CD4-positive, alpha-beta memory T cell (primary cell): ENCODE measurements at places on chromosomes 13 and 19. TPM values are rescaled to one million over a fixed set of nuclear protein-coding genes. Genes with fewer than 3 reads are reported as not detected.

- H3K4me3 ChIP-seq: no peak overlapping the region
- no peak overlapping the region for H3K27ac ChIP-seq
- no peak for DNase-seq
- no peaks in the 10 kb centered on the region for H3K4me1 ChIP-seq
Measured at GRCh38 chr13:74930402-74931165, 551.4 kb downstream of the TBC1D4 start.

The CD70 gene
- polyA plus RNA-seq: 1.9 TPM

The CBLC gene
- polyA plus RNA-seq: not detected

- no peaks in the 10 kb centered on the region for H3K36me3 ChIP-seq
- H3K4me1 ChIP-seq: no peaks in the 10 kb centered on the region
- no peak overlapping the region for H3K27ac ChIP-seq
- no peak overlapping the region for H3K4me3 ChIP-seq
- H3K27me3 ChIP-seq: no peaks in the 10 kb centered on the region
Measured at GRCh38 chr13:33756929-33757328, 61.0 kb upstream of the RFC3 start.

DNA sequence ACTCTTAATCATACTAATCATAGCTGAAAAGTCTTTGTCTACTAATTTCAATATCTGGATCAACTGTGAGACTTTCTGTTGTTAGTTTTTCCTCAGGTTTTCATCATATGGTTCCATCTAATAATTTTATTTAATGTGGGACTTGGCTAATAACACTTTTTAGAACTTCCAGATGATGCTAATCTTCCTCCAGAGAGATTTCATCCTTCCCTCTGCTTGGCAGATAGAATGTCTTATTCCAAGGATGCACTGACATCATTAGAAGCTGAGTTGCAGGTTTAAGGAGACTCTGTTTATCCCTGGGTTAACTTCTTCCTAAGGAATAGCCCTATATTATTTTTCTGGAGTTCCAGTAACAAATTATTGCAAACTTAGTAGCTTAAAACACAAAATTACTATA lies 325.6 kb downstream of the COG6 start:
- H3K27me3 ChIP-seq: no peaks in the 10 kb centered on the region
- H3K4me1 ChIP-seq: no peaks in the 10 kb centered on the region
- H3K27ac ChIP-seq: no peak overlapping the region
- no peak for DNase-seq
- no peaks in the 10 kb centered on the region for H3K36me3 ChIP-seq
- H3K4me3 ChIP-seq: no peak overlapping the region

DNA sequence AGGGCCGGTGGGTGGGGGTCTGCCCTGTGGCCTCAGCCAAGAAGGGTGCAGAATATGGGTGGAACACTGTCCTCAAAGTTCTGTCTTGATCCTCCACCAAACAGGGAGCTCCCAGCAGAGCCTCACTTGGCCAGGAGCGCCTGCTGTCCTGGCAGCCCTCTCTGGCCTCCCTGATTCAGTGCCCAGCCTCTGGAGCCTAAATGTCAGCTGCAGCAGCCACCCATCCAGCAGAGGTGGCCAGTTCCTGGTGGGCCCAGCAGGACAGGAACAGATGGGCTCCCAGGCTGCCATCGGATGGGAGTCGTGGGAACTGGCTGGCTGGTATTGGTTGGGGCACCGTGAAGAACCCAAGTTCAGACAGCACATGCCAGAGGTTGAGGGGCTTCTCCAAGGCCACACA lies 1.8 kb upstream of the USE1 start:
- H3K4me3 ChIP-seq: no peak overlapping the region
- H3K4me1 ChIP-seq: peaks cover 16% of the 10 kb centered on the region
- no peaks in the 10 kb centered on the region for H3K27me3 ChIP-seq
- H3K27ac ChIP-seq: no peak overlapping the region
- DNase-seq: no peak
- H3K36me3 ChIP-seq: peaks cover 17% of the 10 kb centered on the region

The ZNF99 gene
- polyA plus RNA-seq: not detected

The GGN gene
- not detected for polyA plus RNA-seq

DNA sequence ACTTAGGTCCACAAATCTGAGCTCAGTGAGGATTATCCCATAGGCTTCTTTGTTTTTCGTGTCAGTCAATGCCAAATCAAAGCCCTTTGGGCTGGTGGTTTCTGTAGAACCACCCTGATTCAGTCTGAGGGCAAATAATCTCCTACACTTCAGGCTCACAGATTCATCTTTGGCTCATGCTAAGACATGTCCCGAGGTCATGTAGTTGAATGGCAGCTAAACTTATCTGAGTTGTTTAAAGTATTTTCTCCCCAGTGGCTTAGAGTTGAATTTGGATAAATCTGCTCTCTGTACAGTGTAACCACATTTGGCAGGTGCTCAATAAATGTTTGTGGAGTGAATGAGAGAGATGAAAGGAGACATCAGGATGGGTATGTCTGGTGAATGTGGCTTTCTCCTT lies 13.1 kb upstream of the SLC25A42 start:
- H3K4me3 ChIP-seq: no peak overlapping the region
- no peak overlapping the region for H3K27ac ChIP-seq
- no peaks in the 10 kb centered on the region for H3K4me1 ChIP-seq
- peaks cover 29% of the 10 kb centered on the region for H3K36me3 ChIP-seq

- DNase-seq: no peak
- no peaks in the 10 kb centered on the region for H3K27me3 ChIP-seq
- H3K4me1 ChIP-seq: no peaks in the 10 kb centered on the region
- H3K27ac ChIP-seq: no peak overlapping the region
- no peaks in the 10 kb centered on the region for H3K36me3 ChIP-seq
Measured at GRCh38 chr19:37867831-37868230, 38.6 kb downstream of the WDR87 start.

The SIGLEC6 gene
- polyA plus RNA-seq: 0.10 TPM

GRCh38 chr19:15432018-15432494 lies 13.3 kb upstream of the AKAP8L start:
- H3K4me1 ChIP-seq: peaks cover 31% of the 10 kb centered on the region
- DNase-seq: no peak
- H3K4me3 ChIP-seq: peak overlapping the region; percentile 38

- H3K4me3 ChIP-seq: no peak overlapping the region
- no peaks in the 10 kb centered on the region for H3K36me3 ChIP-seq
Measured at GRCh38 chr19:42042455-42043170, 27.4 kb downstream of the GRIK5 start.

- DNase-seq: peak; percentile 68
- no peak overlapping the region for H3K27ac ChIP-seq
- no peaks in the 10 kb centered on the region for H3K27me3 ChIP-seq
Measured at GRCh38 chr19:35755550-35756376, 1.1 kb downstream of the HSPB6 start.

DNA sequence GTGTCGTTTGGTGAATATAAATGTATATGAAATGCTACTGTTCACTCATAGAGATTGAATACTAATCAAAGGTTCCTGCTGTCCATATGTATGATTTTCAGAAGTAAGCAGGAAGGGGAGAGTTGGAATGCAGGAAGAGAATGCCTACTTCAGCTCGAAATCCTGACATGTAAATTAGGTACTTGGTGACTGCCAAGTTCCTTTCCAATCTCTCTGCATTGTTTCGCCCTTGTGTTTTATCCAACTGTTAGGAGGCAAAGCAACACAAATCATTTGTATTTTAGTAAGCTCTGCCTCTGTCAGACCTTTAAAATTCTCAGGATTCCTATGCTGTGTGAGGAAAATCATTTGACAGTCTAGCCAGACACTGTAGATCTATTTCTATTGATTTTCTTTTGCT lies 9.0 kb downstream of the STARD13 start:
- H3K27me3 ChIP-seq: no peaks in the 10 kb centered on the region
- DNase-seq: no peak
- no peaks in the 10 kb centered on the region for H3K36me3 ChIP-seq
- no peak overlapping the region for H3K4me3 ChIP-seq
- no peaks in the 10 kb centered on the region for H3K4me1 ChIP-seq

The DENND1C gene
- polyA plus RNA-seq: 77.8 TPM

DNA sequence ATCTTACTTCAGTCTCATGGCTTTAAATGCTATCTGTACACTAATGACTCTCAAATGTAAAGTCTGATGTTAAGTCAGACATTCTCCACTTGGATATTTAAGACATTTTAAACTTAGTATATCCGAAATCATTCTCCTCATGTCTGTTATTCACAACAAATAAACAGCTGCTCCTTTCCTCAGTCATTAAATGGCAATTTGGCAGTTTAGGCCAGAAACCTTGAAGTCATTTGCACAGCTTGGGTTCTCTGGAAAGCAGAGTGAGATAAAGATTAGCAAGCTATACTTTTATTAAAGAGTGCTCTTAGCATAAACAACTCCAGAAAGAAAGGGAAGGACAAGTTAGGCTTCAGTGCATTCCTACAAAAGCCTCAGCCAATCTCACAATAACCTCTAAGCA lies 53.7 kb downstream of the DNAJC15 start:
- no peak for DNase-seq
- peaks cover 27% of the 10 kb centered on the region for H3K4me1 ChIP-seq
- H3K27me3 ChIP-seq: no peaks in the 10 kb centered on the region
- no peak overlapping the region for H3K27ac ChIP-seq
- no peak overlapping the region for H3K4me3 ChIP-seq

The ACER1 gene
- 0.90 TPM for polyA plus RNA-seq

The HIPK4 gene
- not detected for polyA plus RNA-seq

DNA sequence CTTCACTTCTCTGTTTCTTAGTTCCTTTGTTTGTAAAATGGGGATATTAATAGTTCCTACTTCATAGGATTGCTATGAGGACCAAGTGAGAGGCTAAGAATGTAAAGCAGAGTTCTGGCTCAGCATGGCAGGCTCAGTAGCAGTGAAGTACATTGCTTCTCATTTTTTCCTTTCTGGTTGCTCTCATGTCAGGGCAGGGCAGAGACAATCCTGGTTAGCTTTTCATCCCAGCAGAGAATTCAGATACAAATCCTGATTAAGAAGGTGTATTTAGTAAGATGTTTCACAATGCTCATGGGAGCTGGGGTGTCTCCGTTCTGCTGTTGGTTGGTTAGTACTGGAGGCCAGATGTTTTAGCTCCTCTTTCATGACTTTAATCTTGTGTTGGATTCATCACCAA lies 42.9 kb downstream of the WASF3 start:
- H3K36me3 ChIP-seq: no peaks in the 10 kb centered on the region
- no peak for DNase-seq
- no peak overlapping the region for H3K4me3 ChIP-seq
- H3K27me3 ChIP-seq: no peaks in the 10 kb centered on the region
- H3K4me1 ChIP-seq: no peaks in the 10 kb centered on the region

The ZNF763 gene
- 2.6 TPM for polyA plus RNA-seq

The TPM4 gene
- 76.7 TPM for polyA plus RNA-seq

The SIGLEC11 gene
- not detected for polyA plus RNA-seq

The PSG11 gene
- polyA plus RNA-seq: not detected

GRCh38 chr19:8699908-8700307 lies 1.3 kb upstream of the ACTL9 start:
- H3K27me3 ChIP-seq: no peaks in the 10 kb centered on the region
- no peaks in the 10 kb centered on the region for H3K36me3 ChIP-seq
- H3K4me3 ChIP-seq: no peak overlapping the region
- peaks cover 60% of the 10 kb centered on the region for H3K4me1 ChIP-seq
- H3K27ac ChIP-seq: no peak overlapping the region

DNA sequence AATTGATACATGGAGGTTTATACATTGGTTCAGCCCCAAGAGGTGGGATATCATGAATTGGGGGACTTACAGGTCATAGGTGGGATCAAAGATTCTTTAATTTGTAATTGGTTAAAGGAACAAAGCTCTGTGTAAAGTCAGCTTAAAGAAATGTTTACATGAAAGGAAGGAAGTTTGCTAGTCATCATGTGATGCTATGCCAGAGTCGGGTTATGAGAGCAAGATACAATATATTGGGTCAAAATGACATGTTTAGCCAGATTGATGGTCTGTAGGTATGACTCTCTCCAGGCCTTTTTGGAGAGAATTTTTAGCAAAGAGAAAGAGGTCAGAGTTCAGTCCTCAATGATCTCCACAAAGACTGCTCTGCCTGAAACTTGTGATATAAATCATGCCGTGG lies 5.3 kb upstream of the CYSLTR2 start:
- H3K27me3 ChIP-seq: no peaks in the 10 kb centered on the region
- H3K4me3 ChIP-seq: no peak overlapping the region
- no peak for DNase-seq
- no peak overlapping the region for H3K27ac ChIP-seq
- H3K4me1 ChIP-seq: peaks cover 24% of the 10 kb centered on the region
- H3K36me3 ChIP-seq: no peaks in the 10 kb centered on the region

The ZNF285 gene
- 0.49 TPM for polyA plus RNA-seq

The DPF1 gene
- polyA plus RNA-seq: not detected

DNA sequence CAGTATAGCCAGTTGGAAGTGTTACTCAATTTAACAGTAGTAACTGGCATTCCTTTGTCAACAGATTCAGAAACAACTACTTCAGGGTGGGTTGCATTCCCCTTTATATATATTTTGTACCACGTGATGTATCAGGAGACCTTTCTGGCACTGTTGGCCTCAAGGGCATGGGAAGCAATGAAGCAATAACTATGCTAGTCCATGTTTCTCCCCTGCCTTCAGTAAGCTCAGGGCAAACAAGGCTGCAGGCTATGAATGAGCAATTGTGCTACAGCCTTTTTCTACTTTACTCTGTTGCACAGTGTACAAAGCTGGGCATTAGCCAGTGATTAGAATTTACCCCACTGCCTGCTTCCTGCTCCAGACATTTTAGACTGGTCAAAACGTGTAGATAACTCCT lies 348.8 kb downstream of the GPC5 start:
- no peak overlapping the region for H3K27ac ChIP-seq
- DNase-seq: no peak
- H3K36me3 ChIP-seq: no peaks in the 10 kb centered on the region

- no peak overlapping the region for H3K27ac ChIP-seq
- no peak overlapping the region for H3K4me3 ChIP-seq
- no peaks in the 10 kb centered on the region for H3K4me1 ChIP-seq
- no peak for DNase-seq
- no peaks in the 10 kb centered on the region for H3K27me3 ChIP-seq
Measured at GRCh38 chr13:71619096-71619495, 247.9 kb downstream of the DACH1 start.

The CYP2A6 gene
- polyA plus RNA-seq: not detected

- peaks cover 55% of the 10 kb centered on the region for H3K4me1 ChIP-seq
- no peaks in the 10 kb centered on the region for H3K36me3 ChIP-seq
- peak overlapping the region; percentile 52 for H3K4me3 ChIP-seq
- peak overlapping the region; percentile 80 for H3K27ac ChIP-seq
- peak; percentile 24 for DNase-seq
- no peaks in the 10 kb centered on the region for H3K27me3 ChIP-seq
Measured at GRCh38 chr19:47227352-47228167, 3.4 kb downstream of the BBC3 start.

The FCGBP gene
- 0.65 TPM for polyA plus RNA-seq

GRCh38 chr13:112619730-112620631 lies 32.0 kb upstream of the TUBGCP3 start:
- no peaks in the 10 kb centered on the region for H3K36me3 ChIP-seq
- H3K4me1 ChIP-seq: no peaks in the 10 kb centered on the region
- H3K27ac ChIP-seq: no peak overlapping the region

The SULT2B1 gene
- polyA plus RNA-seq: 0.13 TPM

DNA sequence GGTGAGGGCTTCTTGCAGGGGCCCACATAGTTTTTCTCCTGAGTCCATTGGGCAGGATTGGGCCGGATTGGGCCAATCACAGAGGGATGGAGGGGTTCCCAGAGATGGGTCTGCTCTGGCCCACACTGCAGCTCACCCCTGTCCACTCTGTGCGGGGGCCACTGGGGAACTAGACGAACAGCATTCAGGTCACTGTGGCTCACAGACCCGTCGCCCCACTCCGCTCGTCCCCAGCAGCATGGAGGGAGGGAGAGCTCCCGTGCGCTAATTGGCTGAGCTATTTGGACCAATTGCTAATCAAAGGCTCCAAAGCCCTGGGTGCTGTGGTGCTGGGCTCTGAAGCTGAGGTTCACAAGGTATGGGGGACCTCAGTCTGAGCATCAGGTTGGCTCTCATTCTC lies 11.3 kb downstream of the NACC1 start:
- peaks cover 34% of the 10 kb centered on the region for H3K4me1 ChIP-seq
- no peak overlapping the region for H3K4me3 ChIP-seq
- no peaks in the 10 kb centered on the region for H3K27me3 ChIP-seq
- no peak for DNase-seq

The SIGLECL1 gene
- not detected for polyA plus RNA-seq

The SYCN gene
- not detected for polyA plus RNA-seq
